ENCODE measurements at places on chromosomes 16 and 17.
A peak's percentile ranks its signal among the peaks of the same experiment; 100 is the strongest.

GRCh38 chr17:70100983-70101382 lies 26.0 kb downstream of the KCNJ16 start:
- no peak for DNase-seq

DNA sequence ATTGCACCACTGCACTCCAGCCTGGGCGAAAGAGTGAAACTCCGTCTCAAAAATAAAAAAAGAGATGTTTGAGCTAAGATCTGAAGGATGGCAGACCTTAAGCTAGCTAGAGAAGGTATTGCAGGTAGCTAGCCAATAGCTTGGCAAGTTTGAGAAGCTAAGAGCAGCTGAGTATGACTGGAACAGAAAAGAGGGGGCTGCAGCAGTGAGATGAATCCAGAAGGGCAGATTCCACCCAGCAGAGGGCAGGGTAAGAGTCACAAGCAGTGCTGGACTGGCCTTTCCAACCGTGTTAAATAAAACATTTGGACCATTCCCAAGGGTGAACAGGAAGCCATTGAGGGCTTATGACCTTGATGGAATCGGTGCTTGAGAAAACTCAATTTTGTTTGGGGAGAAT lies 5.7 kb upstream of the PHAF1 start:
- DNase-seq: peak; percentile 12

DNA sequence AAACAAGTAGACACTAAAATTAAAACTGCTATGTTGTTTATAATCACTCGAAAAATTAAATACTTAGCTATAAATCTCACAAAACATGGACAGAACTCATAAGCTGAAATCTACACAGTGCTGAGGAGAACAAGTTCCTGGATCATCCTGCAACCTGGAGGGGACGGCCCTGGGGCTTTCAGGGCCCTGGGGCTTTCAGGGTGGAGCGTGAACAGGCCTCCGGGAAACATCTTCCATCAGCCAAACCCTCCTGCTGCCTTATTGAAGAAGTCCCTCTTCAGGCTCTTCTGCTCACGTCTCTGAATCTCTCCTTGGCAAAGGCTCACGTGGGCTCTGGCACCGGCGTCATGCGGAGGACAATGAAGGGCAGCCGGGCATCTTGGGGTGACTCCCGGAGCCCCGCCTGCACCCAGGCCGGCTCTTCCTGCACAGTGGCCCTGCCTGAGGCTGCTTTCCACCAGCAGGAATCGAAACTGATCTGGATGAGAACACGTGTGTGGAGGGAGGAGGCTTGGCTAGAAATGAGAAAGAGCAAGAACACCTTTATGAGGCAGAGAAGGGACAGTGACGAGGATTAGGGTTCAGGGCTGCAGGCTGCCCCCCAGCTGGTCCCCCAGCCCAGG lies 127.3 kb downstream of the CDRT15L2 start:
- DNase-seq: no peak

DNA sequence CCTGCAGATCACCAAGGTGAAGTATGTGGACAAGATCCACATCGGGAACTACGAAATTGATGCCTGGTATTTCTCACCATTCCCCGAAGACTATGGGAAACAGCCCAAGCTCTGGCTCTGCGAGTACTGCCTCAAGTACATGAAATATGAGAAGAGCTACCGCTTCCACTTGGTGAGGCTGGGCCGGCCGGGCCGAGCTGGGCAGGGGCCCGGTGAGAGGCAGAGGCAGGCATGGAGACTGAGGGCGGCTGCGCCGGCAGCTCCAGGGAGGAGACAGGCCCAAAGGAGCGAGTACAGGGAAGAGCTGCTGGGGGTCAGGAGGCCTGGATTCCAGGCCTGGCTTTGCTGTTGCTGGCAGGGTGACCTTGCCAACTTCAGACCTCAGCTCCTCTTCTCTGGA lies 8.3 kb downstream of the PRSS8 start:
- DNase-seq: no peak

GRCh38 chr16:64952177-64952576 lies 169.7 kb downstream of the CDH11 start:
- no peak for DNase-seq

GRCh38 chr17:76742958-76743357 lies 5.0 kb downstream of the MFSD11 start:
- DNase-seq: no peak

DNA sequence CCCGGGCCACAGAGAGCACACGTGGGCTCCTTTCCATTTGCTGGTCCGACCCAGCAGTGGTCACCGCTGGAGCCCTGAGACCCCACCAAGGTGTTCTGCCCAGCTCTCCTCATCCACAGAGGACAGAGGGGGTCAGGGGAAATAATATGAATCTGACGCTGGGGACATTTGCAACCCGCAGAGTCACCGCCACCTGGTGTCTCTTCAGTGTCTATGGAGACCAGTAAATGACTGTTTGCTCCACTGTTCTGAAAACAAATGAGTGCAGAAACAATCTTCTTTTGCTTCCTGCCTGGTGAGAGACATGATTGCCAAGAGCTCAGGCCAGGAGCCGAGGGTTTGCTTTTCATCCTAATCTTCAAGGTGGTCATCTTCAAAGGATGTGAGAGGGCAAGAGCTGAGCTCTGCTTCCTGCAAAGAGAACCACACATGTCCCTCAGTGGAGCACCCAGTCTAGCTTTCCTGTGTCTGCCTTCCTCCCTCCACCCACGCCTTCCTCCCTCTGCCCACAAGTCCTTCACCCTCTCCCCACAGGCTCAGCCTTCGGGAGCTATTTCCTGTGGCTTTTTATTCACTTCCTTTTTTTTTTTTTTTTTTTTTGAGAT lies 14.7 kb upstream of the KLHDC4 start:
- DNase-seq: peak; percentile 77

- DNase-seq: no peak
Measured at GRCh38 chr16:1163567-1164055, 10.7 kb downstream of the CACNA1H start.

DNA sequence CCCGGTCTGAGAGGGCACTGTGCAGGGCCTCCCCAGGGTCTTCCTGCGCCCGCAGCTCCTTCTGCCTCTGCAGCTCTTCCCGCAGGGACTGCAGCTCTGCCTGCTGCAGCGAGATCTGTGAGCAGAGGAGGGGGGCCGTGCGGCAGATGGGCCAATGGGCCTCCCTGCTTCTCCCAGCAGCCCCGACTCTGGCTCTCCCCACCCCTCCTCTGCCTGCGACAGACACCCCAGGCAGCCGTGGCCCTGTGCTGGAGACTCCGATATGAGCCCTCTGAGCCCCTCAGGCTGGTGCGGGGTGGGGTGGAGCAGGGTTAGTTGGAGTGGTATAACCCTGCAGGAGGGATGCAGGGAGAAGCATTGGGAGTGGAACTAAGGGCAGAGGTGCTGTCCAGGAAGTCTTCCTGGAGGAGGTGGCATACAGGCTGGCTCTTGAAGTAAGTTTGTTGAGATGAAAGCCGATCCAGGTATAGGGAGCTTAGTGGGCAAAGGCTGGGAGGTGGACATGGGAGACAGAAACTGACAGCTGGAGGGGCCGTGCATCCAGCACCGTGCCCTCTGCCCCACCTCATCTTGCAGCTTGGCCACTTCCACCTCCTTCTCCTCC lies 5.0 kb downstream of the THOC6 start:
- DNase-seq: no peak

GRCh38 chr16:56294579-56294978 lies 103.3 kb downstream of the GNAO1 start:
- no peak for DNase-seq

DNA sequence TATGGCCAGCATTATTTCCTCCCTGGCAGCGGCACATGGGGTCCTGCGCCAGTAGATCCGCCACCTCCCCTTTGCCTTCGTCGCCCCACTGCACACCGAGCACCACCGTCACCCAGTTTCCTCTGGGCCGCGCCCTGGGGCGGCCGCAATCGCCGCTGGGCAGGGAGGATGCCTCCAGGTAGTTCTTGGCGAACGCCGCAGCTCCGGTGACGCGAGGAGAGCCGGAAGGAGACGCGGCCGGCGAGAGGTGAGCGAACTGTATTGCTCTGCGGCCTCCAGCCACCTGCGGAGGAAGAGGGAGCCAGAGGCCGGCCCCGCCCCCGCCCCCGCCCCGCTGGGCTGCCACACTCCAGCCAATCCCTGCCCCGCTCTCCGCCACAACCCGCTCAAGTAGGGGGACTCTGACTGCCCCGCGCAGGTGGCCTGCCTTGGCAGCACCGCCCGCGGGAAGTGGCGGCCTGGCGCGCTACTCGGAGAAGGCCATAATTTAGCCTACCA lies 11.8 kb upstream of the SLFN13 start:
- DNase-seq: peak; percentile 66

- DNase-seq: no peak
Measured at GRCh38 chr16:65867276-65867960, 499.1 kb upstream of the CDH5 start.

DNA sequence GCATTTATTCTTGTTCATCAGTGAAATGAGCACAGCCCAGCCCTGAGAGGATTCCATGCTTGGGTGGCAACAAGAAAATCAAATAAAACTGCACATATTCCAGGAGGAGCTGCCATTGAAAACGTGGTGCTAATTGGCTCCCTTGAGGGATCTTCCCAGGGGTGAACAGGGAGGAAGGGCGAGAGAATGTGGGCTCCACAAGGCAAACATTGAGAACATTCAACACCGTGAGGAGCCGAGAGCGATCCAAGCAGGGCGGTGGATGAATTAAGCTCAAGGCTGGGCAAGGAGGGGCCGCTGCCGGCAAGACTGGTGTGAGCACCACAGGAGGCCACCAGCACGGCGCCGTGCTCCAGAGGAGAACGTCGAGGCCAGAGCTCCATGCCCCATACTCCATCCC lies 166.9 kb downstream of the C16orf95 start:
- DNase-seq: no peak

GRCh38 chr16:30068750-30069610 lies 3.4 kb downstream of the ALDOA start:
- DNase-seq: peak; percentile 77

- no peak for DNase-seq
Measured at GRCh38 chr16:14087590-14088154, 16.6 kb downstream of the MRTFB start.

DNA sequence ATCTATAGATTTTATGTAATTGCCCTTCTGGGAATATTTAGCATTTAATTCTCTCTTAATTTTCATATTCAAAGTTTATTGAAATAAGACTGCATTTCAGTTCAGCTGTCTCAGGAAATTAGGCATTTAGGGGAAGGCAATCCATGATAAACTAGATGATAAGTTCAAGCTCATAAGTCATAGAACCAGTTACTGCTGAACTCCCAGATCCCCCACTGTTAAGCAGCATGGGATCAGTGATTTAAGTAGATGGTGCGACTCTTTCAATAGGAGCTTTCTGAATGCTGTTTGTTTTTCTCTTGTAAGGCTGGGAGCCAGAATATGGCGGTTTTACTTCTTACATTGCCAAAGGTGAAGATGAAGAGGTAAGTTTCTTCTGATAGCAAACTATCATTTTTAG lies 23.8 kb downstream of the OGFOD1 start:
- DNase-seq: no peak

GRCh38 chr16:85363881-85364280 lies 249.2 kb upstream of the GSE1 start:
- no peak for DNase-seq

GRCh38 chr17:49266233-49266632 lies 35.6 kb upstream of the PHOSPHO1 start:
- DNase-seq: no peak

DNA sequence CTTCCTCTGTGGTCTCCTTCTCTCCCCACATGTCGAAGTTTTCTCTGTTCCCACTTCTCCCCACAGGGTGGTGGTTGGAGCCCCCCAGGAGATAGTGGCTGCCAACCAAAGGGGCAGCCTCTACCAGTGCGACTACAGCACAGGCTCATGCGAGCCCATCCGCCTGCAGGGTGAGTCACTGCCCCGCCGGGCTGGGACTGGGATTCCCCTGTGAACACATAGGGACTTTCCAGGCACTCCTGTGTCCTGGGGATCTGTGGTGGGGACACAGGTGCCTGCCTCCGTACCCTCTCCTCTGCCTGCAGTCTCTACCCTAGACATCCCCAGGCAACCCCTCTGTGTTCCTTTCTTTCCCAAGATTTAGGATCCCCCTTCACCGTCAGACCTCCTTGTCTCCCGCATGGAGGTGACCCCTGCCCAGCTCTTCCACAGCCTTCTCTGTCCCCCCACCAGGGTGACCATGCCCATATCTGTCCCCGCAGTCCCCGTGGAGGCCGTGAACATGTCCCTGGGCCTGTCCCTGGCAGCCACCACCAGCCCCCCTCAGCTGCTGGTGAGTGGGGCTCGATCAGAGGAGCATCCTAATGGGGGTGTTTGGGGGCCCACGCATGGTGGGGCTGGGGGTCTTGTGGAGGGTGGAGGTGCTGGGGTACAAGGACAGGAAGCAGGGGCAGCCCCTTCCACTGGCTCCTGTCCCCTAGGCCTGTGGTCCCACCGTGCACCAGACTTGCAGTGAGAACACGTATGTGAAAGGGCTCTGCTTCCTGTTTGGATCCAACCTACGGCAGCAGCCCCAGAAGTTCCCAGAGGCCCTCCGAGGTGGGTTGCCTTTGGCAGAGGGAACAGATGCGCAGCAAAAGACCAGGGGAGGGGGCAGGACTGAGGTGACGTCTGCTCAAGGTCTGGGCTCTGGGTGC lies 5.8 kb downstream of the ITGAM start:
- DNase-seq: peak; percentile 92

GRCh38 chr16:84973236-84973635 lies 38.1 kb downstream of the ZDHHC7 start:
- DNase-seq: no peak

DNA sequence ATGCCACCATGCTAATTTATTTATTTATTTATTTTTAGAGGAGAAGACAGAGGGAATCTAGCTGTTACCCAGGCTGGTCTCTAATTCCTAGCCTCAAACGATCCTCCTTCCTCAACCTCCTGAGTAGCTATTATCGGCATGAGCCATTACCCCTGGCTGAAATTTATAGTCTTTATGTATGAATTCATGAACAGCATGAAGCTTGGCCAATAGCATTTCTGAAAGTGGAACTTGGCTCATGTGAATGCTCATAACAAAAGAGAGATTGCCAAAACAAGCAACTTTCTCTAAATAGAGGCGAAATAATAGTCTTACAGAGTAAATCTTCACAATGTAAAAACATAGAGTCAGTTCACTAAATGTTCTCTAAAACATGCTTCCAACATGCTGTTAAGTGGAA lies 30.1 kb upstream of the SMURF2 start:
- DNase-seq: no peak

GRCh38 chr17:19857640-19858039 lies 10.1 kb downstream of the ULK2 start:
- DNase-seq: no peak

GRCh38 chr16:86430814-86431213 lies 79.5 kb upstream of the FOXF1 start:
- DNase-seq: no peak

GRCh38 chr17:49456183-49456965 lies 38.7 kb upstream of the NGFR start:
- DNase-seq: no peak

Data from activated CD8-positive, alpha-beta T cell treated with anti-CD3 and anti-CD28 coated beads for 36 hours (primary cell).